Naive thymus-derived CD4-positive, alpha-beta T cell (primary cell): ENCODE measurements at places on chromosomes 12 and 14. TPM values are rescaled to one million over a fixed set of nuclear protein-coding genes. Genes with fewer than 3 reads are reported as not detected.

ADSS1 gene
- polyA plus RNA-seq = 1.1 TPM

DNA sequence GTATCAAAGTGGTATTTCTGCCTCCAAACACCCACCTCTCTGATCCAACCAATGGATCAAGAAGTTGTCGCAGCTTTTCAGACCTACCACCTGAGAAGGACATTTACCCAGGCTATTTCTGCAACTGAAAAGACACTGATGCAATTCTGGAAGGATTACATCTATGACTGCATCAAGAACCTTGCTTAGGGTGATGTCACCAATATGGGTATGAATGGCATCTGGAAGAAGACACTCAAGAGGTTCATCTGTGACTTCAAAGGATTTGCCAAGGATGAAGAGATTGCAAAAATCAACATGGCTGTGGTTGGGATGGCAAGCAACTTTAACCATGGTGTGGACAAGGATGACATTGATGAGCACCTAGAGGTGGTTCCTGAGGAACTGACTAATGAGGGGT lies 154.2 kb downstream of the PCNX1 start:
- DNase-seq = no peak

GRCh38 chr12:24418157-24418556 lies 468.7 kb upstream of the SOX5 start:
- no peak for DNase-seq

MAPKAPK5 gene
- polyA plus RNA-seq = 53.4 TPM

DNA sequence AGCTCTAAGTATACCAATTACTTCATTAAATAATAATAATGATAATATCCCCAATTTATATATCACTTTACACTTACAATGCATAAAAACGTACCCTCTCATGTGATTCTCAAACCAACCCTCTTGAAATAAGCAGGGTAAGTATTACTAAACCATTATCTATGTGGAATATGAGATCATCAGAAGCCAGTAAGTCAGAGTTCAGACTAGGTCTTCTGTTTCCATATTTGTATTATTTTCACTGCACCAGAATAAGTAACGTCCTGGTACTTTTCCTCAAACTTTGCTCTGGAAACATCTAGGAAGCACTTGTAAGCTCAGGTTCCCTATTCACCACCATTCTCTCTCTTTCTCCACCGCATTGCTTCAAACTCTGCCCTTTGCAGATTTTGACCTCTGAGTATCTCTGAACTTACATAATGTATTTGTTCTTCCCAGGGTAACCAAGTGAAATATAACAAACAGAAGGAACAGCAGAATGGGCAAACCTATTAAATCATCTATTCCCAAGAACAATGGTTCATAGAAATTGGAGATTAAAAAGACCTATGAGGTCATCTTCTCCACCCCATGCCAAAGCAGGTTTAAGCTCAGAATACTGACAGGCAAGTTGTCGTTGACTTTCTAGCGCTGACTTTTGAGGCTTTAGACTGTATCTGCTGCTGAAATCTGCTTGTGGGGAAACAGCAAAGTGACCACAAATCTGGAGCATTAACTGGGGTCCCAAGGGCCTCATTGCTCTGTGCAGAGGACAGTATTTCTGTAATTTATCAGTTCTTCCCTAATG lies 161.3 kb upstream of the FAR2 start:
- DNase-seq = no peak

DNA sequence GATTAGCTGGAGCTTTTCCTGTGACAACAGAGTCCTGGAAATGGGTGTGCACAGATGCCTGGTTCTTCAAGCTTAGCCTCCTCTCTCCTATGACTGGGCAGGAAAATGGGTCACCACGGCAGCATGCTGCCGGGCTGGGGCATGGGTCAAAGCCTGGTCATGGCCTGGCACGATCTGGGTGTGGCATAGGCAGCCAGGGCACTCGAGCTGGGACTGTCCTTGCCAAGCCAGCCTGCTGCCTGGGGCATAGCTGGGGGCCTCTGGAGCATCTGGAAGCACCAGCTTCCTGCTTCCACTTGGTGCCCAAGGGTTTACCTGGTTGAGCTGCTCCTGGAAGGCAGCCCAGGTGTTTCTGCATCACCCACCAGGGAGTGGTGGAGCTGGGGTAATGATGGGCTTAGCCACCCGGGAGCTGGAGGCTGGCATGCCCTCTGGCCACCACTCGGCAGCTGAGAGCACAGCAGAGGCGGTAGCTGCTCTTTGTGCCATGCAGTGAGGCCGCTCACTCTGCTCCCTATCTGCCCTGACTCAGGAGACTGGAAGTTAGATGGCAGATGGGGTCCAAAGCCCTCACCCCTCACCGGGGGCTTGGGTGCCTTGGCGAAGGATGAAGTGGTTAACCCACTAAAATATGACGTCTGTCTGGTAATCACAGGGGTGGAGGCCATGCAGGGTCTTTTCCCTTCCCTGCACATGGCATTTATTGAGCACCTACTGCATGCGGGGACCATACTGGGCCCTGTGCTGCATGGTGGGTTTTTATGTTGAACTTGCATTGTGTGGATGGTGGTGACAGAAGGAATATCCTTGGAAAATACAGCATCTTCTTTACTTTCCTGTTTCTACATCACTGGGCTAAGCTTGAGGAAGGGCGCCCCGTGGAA lies 1.7 kb downstream of the OTUB2 start:
- DNase-seq = no peak

GPR162 gene
- not detected for polyA plus RNA-seq
